ENCODE measurements at places on chromosomes 7 and 10.

DNA sequence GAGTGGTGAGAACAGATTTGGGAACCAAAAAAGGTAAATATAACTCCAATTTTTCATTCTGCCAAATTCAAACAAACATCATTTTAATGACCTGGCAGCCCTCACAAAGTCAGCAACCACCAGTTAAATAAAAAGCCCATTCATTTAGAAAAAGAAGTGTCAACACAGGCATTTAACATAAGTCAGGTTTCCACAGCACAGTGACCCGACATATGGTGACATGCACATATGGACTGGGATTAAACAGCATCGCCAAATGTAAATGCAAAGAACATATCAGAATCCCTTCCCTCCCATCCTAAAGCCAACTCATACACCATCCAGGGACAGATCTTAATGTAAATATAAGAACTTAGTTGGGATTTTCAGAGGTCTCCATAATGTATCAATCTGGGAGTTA lies 293.2 kb downstream of the FGFR2 start:
- peaks cover 2% of the 10 kb centered on the region for H3K27me3 ChIP-seq
- no peak overlapping the region for H3K27ac ChIP-seq
- no peak overlapping the region for H3K4me3 ChIP-seq
- H3K36me3 ChIP-seq, result no peaks in the 10 kb centered on the region
- no peaks in the 10 kb centered on the region for H3K4me1 ChIP-seq

DNA sequence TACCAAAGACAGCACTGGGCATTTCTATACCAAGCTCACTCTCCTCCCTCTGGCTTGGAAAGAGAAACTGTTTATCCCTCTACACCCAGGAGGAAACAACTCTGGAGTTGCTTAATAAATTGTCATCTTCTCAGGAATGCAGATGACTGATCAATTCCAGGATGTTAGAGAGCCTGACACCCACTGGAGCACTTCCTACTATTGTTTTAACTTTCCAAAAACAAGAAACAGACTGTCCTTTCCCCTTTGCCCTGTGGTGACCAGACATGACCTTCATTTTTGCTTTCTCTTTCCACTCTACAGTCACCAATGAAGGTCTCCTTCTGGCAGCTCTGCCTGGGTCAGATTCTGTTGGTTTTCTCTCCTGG lies 19.6 kb downstream of the GIMAP4 start:
- H3K27ac ChIP-seq, result no peak overlapping the region
- no peak overlapping the region for H3K4me3 ChIP-seq
- DNase-seq, result no peak
- H3K4me1 ChIP-seq, result peaks cover 6% of the 10 kb centered on the region
- H3K36me3 ChIP-seq, result peaks cover 3% of the 10 kb centered on the region

GRCh38 chr10:108783897-108784296 lies 1139.4 kb downstream of the XPNPEP1 start:
- H3K4me1 ChIP-seq, result peaks cover 3% of the 10 kb centered on the region
- DNase-seq, result peak; percentile 44
- H3K4me3 ChIP-seq, result no peak overlapping the region

DNA sequence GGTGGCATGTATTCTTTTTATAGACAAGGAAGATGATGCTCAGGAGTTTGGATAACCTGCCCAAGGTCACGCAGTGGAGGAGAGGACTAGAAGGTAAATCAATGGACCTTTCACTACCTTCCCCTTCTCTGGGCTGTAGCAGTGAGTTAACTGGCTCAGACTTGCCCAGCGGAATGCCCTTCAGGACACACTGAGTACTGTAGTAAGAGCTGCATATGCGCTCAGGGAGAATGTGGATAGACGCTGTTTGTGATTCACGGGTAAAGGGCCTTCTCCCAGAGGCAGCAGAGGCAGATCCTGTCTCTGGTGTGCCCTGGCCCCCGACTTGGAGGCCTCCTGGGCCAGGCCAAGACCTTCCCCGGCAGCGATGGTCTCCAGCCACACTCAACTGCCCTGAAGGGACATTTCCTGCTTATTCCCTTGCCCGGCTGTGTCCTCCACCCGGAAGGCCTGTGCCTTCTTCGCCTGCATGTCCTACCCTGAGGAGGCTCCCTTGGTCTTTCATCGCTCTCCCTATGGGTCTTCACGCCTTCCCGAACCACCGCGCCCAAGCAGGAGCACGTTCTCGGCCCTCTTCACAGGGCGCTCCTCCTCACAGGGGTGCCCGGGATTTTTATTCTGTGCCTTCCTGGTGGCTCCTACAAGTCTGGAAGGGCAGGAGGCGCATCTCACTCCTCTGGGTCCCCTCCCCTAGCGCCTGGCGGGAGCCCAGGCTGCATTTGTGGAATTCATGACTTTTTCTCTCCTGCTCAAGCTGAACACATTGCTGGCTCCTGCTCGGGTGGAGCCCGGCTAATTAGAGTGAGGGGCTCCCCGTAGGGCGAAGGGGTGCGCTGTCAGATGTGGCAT lies 1.8 kb upstream of the IKZF1 start:
- H3K4me3 ChIP-seq, result peak overlapping the region; percentile 81
- no peak for DNase-seq
- H3K27ac ChIP-seq, result peak overlapping the region; percentile 72

DNA sequence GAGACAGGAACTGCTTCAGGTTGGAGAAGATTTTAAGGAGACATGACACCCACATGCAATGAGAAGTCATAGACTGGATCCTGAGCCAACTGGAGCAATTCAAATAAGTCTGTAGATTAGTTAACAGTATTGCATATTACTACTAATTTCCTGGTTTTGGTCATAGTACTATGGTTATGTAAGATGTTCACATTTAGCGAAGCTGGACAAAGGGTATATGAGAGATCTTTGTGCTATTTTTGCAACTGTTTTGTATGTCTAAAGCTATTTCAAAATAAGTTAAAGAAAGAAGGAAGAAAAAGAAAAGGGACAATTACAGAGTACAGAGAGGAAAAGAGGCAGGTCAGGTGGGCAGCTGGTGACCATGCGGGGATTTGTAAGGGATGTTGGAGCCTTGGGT lies 116.5 kb upstream of the SVIL start:
- H3K36me3 ChIP-seq, result no peaks in the 10 kb centered on the region
- DNase-seq, result no peak
- no peak overlapping the region for H3K4me3 ChIP-seq
- no peak overlapping the region for H3K27ac ChIP-seq

DNA sequence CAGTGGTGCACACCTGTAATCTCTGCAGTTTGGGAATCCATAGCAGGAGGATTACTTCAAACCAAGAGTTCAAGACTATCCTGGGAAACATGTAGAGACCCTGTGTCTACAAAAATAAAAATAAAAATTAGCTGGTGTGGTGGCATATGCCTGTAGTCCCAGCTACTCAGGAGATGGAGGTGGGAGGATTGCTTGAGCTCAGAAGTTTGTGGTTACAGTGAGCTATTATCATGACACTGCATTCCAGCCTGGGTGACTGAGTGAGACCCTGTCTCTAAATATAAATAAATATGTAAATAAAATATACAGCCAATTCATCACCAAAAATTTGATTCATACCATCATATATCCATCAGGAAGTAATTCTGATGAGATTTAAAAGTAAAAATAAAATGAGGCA lies 60.9 kb downstream of the ANKRD7 start:
- H3K27me3 ChIP-seq, result peaks cover 10% of the 10 kb centered on the region
- H3K36me3 ChIP-seq, result peaks cover 4% of the 10 kb centered on the region
- no peak overlapping the region for H3K4me3 ChIP-seq
- no peak for DNase-seq
- no peak overlapping the region for H3K27ac ChIP-seq

DNA sequence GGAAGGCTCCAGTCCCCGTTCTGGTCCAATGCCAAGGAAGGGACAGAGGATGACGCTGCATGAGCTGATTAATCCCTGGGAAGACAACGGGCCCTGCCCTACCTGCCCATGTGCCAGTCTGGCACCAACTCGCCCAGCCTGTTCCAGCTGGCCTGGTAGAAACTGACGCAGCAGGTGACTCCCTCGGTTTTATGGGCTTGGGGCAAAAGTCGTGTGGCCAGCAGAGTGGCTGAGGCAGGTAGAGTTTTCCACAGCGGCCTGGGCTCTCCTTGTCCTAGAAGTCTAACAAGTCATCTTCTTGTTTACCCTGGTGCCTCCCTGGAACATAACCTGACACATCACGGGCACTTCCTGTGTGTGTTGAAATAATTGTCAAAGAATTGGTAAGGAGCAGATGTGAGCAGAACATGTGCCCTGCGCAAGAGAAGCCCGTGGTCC lies 20.4 kb upstream of the LMTK2 start:
- H3K27ac ChIP-seq, result no peak overlapping the region
- H3K36me3 ChIP-seq, result no peaks in the 10 kb centered on the region
- no peaks in the 10 kb centered on the region for H3K4me1 ChIP-seq
- peaks cover 12% of the 10 kb centered on the region for H3K27me3 ChIP-seq
- no peak overlapping the region for H3K4me3 ChIP-seq

DNA sequence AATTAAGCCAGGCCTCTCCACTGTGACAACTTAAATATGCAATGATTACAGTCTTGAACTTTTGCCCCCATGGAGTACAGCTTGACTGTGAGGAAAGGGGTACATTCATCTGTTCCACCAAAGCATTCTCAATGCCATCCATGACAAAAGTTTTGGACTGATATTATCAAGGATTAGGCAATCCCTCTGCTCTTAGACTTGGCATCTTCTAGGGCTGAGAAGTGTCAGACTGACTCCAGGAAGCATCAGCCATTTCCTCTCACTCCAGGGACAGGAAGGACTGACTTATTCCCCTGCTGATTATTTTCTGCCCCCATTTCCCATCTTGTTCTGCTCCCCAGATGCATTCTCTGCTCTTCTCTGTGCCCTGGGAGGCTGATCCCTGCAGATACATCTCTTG lies 69.7 kb downstream of the ZNF365 start:
- H3K27me3 ChIP-seq, result no peaks in the 10 kb centered on the region
- no peak for DNase-seq
- no peaks in the 10 kb centered on the region for H3K36me3 ChIP-seq
- H3K27ac ChIP-seq, result no peak overlapping the region

- no peak overlapping the region for H3K27ac ChIP-seq
- peaks cover 2% of the 10 kb centered on the region for H3K36me3 ChIP-seq
- peaks cover 30% of the 10 kb centered on the region for H3K4me1 ChIP-seq
- H3K4me3 ChIP-seq, result no peak overlapping the region
- DNase-seq, result no peak
These were observed 97.2 kb downstream of the JAZF1 start for GRCh38 chr7:28083164-28083997.

- H3K27ac ChIP-seq, result no peak overlapping the region
- no peaks in the 10 kb centered on the region for H3K36me3 ChIP-seq
- H3K4me3 ChIP-seq, result no peak overlapping the region
- DNase-seq, result no peak
- no peaks in the 10 kb centered on the region for H3K27me3 ChIP-seq
- H3K4me1 ChIP-seq, result no peaks in the 10 kb centered on the region
These were observed 452.0 kb upstream of the FZD8 start for GRCh38 chr10:36094096-36094495.

DNA sequence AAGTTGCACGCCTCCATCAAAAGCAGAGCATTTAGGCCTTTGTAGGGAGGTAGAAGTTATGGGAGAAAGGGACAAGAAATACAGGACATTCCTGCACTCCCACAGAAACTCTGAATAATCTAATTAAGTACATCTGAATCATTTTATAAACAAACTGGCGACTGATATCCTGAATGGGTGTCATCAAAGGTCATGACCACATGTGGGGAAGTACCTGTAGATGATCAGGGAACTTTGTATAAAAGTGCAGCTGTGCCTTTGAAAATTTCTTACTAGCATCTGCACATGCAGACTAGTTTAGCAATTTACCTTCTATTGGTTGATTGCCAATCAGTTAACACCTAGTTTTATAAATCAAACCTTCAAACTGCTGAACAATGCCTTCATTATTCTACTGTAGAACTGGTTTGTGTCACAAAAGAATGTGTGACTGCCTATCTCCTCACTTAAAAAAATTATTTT lies 17.1 kb downstream of the STEAP4 start:
- no peaks in the 10 kb centered on the region for H3K36me3 ChIP-seq
- H3K27ac ChIP-seq, result no peak overlapping the region
- no peaks in the 10 kb centered on the region for H3K4me1 ChIP-seq
- peaks cover 3% of the 10 kb centered on the region for H3K27me3 ChIP-seq
- DNase-seq, result no peak

DNA sequence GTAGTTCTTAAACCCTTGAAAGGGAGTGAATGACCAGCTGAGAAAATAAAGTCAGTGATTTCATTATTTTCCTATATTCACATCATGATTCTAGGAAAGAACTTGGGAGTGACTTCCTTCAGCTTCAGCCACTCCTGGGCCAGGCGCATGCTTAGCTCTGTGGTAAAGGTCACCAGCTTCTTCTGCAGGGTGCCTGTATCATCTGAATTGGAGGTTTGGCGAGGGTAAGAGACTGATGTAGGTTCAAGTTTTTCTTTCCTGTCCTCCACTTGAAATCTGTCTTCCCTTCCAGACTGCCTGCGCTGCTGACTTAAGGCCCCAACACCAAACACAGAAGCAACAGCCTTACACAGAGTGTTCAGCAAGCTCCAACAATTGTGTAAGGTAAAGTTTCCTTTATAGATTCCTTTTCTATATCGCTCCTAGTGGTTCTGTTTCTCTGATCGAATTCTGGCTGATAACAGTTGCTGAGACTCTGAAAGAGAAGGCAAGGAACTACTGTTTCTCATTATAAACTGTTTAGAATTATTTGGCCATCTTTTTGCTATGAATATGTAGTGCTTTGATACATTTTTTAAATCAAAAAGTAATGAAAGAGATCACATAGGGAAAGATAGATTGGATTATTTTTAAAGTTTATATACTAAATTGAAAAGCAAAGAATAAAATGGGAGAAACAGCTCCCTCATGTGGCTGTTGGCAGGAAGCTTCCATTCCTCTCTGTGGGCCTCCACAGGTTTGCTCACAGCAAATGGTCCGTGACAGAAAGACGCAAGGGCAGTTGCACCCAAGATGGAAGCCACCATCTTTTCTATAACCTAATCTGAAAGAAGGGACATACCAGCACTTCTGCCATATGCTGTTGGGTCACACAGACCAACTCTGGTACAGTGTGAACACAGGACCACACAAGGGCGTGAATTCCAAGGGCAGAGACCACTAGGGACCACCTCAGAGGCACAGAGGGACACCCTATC lies 14.0 kb downstream of the GATAD1 start:
- peaks cover 3% of the 10 kb centered on the region for H3K36me3 ChIP-seq
- no peaks in the 10 kb centered on the region for H3K4me1 ChIP-seq
- H3K27me3 ChIP-seq, result no peaks in the 10 kb centered on the region
- H3K27ac ChIP-seq, result no peak overlapping the region

DNA sequence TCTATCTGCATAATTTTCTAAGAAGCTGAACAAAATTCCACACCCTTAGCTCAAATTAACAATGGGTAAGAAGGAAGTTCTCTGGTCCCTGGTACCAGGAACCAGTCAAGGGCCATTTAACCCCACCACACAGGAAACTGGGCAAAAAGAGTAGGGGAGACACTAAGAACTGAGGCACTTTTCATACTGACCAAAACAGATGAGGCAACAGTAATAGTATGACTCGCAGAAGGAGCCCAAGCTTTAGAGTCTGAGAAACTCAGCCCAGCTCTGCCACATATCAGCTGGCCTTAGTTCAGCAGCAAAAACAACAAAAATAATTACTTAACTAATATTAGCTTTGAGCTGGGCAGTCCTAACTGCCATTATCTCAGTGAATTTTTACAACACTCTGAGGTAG lies 221.2 kb downstream of the FAM107B start:
- H3K4me1 ChIP-seq, result peaks cover 58% of the 10 kb centered on the region
- peak overlapping the region; percentile 82 for H3K27ac ChIP-seq
- H3K27me3 ChIP-seq, result no peaks in the 10 kb centered on the region
- peak overlapping the region; percentile 24 for H3K4me3 ChIP-seq

All from memory B cell (primary cell).